ENCODE measurements at places on chromosomes 16 and 17.

- DNase-seq: no peak
These were observed 111.0 kb upstream of the TNRC6C start for GRCh38 chr17:77847221-77848085.

GRCh38 chr17:40490289-40490853 is 11.1 kb downstream of the TNS4 start:
- DNase-seq: peak; percentile 34

GRCh38 chr16:3623642-3624041 is 12.2 kb upstream of the SLX4 start:
- DNase-seq: no peak

- no peak for DNase-seq
These were observed 217.6 kb upstream of the CA10 start for GRCh38 chr17:52376137-52376536.

GRCh38 chr16:11613381-11614303 is 26.9 kb upstream of the LITAF start:
- DNase-seq: no peak
